SK-N-DZ (cell line): ENCODE measurements at places on chromosomes 4 and X.

- DNase-seq = peak; percentile 23
Measured at GRCh38 chrX:19687395-19687794, 172.1 kb upstream of the MAP3K15 start.

- DNase-seq = no peak
Measured at GRCh38 chr4:633406-633805, 8.0 kb downstream of the PDE6B start.

DNA sequence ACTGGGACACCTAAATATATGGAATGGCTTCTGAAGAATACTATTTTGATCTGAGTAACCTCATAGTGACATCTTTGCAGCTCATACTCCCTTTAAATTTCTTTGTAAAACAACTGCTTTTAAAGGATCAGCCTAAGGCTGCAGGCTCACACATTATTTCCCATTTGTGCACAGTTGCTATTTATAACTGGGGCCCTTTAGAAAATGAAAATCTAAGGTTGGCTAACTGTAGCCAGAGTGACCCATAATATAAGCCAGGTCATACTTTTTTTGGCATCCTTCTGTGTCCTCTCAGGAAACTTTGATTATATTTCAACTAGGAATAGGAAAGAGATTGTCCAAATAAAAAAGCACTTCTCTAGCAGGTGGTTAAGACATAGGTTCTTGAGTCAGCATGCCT is 123.6 kb upstream of the RASGEF1B start:
- no peak for DNase-seq

- DNase-seq = no peak
Measured at GRCh38 chr4:184280591-184281071, 63.0 kb upstream of the ENPP6 start.

GRCh38 chr4:13484749-13485221 is 645 bp upstream of the RAB28 start:
- DNase-seq = no peak

- DNase-seq = no peak
Measured at GRCh38 chrX:39452401-39452800, 645.4 kb downstream of the BCOR start.

- no peak for DNase-seq
Measured at GRCh38 chr4:56297776-56298175, 89.5 kb downstream of the AASDH start.

DNA sequence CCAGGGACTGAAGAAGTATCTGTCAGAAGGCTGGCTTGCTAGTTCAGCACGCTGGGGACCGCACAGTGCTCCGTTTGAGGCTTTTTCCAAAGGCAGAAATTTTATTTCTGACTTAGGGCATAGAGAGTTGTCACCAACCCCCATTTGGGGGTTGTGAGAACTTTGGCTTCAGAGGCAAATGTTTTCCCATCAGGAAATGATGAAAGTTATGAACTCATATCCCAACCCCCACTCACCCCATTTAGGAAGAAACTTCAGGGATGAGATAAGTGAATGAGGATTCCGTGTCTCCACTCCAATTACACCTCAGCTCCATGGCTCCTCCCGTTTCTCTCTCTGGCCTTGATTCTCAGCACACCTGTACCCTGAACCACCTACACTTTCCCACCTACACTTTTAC is 4.3 kb upstream of the WDR13 start:
- DNase-seq = no peak

DNA sequence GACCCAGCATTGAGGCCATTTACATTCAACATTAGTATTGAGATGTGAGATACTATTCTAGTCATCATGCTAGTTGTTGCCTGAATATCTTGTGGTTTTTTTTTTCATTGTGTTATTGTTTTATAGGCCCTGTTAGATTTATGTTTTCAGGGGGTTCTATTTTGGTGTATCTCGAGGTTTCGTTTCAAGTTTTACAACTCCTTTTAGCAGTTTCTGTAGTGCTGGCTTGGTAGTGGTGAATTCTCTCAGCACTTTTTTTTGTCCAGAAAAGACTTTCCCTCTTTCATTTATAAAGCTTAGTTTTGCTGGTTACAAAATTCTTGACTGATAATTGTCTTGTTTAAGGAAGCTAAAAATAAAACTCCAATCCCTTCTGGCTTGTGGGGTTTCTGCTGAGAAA is 115.5 kb downstream of the NPNT start:
- DNase-seq = no peak

DNA sequence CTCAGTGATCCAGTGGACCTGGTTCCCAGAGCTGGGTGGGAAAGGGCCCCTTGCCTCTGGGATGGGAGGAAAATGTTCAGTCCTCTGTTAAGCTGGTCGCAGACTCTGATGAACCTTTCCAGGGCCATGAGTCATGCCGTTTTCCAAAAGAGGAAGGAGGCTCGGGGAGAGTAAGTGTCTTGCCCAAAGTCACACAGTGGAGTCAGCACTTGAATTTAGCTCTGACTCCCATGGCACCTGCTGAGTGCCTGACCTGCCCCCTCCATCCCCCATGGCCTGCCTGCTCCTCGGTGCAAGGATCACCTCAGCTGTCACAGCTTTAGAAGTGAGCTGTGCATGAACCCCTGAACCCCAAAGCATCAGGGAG is 14.0 kb upstream of the KIAA0232 start:
- DNase-seq = no peak

DNA sequence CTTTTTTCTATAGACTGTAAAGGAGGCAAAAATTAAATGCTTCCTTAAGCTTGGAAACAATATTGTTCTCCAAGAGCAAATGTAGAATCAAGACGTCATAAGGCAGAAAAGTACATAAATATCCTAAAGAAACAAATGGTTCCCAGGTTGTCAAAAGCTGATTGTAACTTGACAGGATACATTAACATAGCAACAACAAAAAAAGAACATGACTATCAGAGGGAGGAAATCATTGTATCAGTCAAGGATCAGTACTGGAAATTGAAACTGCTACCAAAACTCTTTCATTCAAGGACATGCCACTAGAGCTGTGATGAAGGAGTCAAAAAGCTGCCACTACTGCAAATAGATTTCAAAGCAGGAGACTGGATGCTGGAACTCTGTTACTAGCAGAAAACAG is 168.3 kb downstream of the BTC start:
- DNase-seq = no peak

DNA sequence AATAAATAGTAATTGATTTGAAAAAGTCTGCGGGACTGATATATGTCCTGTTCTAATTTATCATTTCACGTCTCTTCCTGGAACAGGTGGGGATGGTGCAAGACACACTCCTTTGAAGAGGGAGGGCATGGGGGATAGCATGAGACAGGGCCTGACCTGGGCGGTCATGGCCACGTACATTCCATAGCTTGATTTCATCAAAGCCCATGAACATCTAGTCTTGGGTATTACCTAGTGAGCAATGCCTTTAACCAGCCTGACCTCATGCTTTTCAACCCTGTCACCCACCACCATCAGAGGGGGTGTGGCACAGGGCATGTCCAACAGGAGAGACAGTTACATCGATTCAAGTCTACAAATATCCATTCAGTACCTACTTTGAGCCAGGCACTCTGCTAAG is 52.3 kb upstream of the HOPX start:
- no peak for DNase-seq

DNA sequence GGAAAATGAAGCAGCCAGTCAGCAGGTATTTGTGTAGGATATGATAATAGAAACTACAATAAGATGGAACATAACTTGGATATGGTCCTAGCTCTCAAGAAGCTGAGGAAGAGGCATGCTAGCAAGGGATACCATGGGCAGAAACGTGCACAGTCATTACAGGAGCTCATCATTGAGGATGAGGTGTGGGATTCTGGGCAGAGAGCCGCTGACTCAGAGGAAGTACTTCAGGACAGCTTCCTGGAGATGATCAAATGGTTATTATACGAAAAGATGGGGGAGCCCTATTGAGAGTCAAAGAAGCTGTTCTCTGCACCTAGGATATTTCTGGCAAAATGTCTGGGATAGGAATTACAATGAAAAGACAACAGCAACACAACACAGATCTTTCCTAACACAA is 116.0 kb upstream of the PDE5A start:
- DNase-seq = no peak

- peak; percentile 30 for DNase-seq
Measured at GRCh38 chr4:77600521-77601451, 4.8 kb upstream of the CXCL13 start.

DNA sequence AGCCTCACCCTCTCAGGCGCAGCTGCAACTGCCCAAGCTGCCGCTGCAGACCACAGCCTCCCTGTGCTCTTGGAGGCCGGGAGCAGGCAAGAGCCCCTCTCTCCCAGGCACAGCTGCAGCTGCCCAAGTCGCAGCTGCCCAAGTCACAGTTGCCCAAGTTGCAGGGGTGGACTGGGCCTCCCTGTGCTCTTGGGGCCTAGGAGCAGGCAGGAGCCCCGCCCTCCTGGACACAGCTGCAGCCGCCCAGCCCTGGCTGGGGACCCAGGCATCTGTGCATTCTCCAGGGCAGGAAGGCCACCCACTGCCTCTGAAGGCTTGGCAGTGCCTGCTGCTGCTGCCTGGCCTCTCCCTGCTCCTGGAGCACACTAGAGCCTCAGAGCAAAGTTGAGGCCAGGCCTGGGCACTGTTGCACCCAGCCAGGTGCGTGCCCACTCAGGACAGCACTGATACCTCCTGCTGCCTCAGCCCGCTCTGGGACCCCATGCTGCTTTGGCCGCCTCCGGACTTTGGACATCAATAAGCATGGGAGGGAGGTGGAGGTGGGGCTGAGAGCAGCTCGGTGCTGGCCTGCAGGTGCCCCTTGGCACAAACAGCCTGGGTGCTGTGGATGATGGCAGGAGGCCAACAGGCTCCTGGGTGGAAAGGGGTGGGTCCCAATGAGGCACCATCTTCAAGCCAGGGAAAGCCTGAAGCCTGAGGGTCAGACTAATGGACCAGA is 247.5 kb downstream of the PDGFC start:
- DNase-seq = no peak

DNA sequence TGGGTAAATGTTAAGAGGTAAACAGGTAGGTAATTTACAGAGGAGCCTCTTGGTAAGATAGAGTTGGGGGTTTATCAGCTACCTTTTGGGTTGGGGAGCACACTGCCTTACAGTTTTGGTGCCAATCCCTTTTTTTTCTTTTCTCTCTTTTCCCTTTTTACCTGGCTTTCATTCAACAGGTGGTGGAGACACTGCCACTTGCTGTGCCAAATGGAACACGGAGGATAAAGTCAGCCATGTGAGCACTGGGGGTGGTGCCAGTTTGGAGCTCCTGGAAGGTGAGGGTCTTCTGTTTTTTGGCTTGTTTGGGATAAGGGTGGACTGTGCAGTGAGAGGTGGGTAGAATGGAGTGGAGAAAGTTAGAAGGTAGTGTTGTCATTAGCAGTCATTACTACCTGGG is 14.3 kb downstream of the TAF9B start:
- no peak for DNase-seq

DNA sequence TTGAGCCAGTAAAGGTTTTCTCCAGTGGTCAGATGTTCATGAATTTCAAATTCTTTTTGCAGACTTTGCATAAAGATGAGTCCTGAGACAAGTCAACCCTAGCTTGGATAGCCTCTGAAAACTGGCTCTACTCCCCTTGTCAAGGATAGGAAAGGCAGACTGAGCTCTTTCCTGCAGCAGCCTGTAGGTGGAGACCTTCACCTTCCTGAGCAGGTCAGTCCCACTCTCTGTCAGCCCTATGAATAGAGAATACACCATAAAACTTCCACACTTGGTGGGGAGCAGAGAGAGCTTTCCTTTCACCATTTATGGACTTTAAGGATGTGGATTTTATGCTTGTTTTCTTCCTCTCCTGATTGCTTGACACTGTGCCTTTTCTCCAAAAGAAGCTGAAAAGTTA is 41.9 kb downstream of the PCDH19 start:
- no peak for DNase-seq

DNA sequence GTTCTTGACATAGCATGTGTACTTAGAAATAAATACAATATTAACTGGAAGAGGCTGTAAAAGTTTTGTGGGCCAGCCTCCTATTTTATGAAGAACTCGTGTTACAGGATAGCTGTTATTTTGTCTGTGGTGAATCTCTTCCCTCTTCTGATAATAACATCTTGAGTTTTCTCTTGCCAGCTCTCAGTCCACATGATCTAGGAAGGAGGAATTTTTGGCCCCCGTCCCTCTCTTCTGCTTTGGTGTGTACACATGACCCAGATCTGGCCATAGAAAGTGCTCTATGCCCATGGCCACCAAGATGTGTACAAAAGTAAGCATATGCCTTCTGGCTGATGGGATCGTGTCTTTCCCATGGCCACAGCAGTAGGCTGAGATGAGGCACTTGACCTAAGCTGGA is 108.0 kb upstream of the LEF1 start:
- DNase-seq = no peak

DNA sequence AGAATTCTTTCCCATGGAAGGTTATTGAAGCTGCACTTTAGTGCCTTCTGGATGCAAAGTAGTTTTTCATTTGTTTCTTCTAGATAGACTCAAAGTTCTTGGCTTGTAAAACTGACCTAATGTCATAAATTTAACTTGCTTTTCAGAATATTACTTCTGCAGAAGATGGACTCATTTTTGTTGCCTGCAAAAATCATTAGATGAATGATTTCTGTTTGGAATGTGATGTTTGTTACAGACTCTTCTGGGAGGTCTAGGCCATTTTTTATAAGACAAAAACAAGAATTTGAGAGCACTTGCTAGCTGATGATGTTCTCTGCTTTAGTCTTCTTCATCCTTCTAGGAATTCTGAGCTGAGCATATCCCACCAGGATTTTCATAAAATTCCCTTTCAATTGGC is 308.6 kb upstream of the GIMD1 start:
- no peak for DNase-seq

DNA sequence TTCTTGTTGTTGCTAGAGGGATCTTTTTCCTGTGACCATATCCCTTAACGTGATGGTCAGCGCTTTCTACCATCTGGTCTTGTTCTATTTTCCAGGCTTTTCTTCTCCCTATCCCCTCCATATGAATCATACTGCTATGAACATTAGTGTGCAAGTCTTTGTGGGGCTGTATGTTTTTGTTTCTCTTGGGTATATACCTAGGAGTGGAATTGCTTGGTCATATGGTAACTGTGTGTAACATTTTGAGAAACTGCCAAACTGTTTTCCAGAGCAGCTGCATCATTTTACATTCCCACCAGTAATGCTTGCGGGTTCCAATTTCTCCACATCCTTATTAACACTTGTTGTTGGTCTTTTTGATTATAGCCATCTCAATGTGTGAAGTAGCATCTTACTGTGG is 121.4 kb downstream of the SPRY1 start:
- DNase-seq = no peak

DNA sequence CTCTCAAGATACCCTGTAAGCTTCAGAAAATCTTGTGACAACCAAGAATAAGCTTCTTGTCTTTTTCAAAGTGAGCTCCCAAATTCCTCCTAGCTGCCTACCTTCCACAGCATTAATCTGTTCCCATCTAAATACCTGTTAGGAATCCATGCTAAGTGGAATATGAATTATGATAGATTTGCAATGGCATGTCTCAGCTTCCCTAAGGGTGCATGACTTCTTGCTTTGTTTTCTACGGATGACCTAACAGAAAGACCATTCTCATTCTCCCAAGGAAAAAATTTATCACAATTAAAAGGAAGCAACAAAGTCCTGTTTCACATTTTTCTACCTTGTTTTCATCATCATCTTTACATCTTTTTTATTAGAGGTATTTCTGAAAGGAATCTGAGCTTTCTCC is 532.7 kb downstream of the GRXCR1 start:
- DNase-seq = no peak
